ENCODE measurements at places on chromosomes 3 and 15.

DNA sequence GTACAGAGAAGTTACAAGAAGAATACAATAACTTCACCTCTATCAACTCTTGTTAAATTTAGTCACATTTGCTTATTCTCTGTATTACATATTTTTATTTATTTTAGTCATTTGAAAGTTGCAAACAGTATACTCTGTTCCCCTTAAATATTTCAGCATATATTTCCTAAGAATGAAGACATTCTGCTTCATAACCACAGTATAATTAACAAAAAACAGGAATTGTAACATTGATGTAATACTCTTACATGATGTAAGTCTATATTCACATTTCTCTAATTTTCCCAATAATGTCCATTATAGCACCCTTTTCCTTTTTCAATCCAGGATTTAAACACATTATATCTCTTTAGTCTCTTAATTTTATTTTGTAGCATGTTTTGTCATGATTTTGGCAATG, 112.0 kb downstream of the AKAP13 start:
- no peak for DNase-seq

DNA sequence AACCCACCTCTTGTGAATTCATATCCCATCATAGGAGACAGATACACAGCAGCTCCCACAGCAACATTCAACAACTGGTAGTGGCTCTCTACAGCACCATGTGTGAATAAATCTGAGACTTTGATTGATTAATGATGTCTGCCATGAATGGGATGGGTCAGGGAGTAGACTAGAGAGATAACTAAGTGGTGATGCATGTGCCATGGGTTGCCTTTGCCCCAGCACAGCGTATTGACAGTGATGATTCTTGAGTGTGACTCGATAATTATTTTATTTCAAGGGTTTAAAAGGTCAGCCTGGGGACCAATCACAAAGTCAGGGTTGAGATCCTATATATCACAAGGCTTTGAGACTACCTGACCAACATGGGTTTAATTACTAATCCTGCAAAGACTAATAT, 295.9 kb downstream of the PTPRG start:
- DNase-seq: no peak

DNA sequence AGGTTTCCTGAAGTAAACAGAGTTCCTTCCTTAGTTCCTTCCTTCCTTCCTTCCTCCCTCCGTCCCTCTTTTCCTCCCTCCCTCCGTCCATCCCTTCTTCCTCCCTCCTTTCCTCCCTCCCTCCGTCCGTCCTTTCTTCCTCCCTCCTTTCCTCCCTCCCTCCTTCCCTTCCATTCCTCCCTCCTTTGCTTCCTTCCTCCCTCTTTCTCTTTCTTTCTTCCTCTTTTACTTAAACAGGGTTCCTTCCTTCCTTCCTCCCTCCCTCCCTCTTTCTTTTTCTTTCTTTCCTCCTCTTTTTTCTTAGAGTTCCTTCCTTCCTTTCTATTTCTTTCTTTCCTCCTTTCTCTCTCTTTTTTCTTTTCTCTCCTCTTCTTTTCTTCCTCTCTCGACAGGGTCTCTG, 35.2 kb downstream of the ATR start:
- DNase-seq: no peak

DNA sequence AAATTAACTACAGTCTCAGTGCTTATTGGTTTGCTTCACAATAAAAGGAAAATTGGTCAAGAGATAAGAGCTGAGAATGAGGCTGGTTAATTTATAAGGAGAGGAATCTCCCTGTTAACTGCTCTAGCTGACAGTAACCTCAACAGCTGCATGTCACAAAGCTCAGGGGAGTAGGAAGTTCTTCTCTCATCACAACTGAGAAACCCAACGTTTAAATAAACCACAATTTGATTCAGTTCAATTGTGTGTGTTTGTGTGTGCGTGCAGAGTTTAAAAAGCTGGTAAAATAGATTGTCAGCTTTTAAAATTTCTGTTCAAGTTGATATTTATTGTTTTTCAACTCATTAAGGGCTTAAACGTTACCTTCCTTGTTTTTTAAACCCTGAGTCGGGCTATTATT, 3.5 kb upstream of the TGFBR2 start:
- no peak for DNase-seq
